ENCODE measurements at places on chromosomes 13 and 19.

GRCh38 chr19:14395262-14395661 is 14.0 kb downstream of the ADGRE5 start:
- DNase-seq: no peak

- DNase-seq: no peak
Measured at GRCh38 chr19:35657904-35658700, 8.2 kb upstream of the UPK1A start.

DNA sequence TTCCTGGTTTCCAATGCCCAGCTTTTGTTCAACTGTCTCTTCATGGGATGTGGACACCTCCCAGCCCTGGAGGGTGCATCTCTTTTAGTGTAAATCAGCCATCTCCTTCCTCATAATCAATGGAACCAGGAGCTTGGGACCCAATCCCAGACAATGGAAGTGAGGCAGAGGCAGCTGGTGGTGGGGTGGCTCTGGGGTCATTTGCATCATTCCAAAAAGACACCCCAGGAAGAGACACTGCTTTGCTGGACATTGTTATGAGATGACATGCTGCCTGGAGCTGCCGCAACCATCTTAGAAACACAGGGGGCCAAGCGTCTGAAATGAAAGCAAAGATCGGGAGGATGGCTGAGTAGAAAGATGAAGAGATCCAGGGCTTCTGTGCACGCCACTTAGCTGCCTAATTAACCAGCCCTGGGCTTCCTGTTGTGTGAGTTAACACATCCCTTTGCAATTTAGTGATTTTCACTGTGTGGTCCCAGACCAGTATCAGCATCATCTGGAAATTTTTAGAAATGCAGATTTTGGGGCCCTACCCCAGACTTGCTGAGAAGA is 36.1 kb downstream of the IRS2 start:
- no peak for DNase-seq

DNA sequence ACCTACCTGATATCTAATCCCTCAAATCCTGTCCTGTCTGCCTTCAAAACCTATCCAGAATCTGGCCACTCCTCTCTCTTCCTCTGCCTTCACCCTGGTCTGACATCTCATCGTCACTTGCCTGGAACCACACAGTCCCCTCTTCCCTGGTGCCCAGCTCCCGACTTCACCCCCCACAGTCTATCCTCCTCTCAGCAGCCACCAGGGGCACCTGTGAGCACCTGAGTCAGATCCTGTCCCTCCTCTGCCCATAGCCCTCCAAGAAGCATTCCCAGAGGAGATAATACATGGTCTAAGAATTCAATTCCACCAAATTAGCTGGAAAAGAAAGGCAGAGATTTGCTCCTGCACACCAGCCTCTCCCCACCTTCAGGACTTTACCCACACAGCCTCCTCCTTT is 48.9 kb downstream of the ZNRF4 start:
- no peak for DNase-seq

DNA sequence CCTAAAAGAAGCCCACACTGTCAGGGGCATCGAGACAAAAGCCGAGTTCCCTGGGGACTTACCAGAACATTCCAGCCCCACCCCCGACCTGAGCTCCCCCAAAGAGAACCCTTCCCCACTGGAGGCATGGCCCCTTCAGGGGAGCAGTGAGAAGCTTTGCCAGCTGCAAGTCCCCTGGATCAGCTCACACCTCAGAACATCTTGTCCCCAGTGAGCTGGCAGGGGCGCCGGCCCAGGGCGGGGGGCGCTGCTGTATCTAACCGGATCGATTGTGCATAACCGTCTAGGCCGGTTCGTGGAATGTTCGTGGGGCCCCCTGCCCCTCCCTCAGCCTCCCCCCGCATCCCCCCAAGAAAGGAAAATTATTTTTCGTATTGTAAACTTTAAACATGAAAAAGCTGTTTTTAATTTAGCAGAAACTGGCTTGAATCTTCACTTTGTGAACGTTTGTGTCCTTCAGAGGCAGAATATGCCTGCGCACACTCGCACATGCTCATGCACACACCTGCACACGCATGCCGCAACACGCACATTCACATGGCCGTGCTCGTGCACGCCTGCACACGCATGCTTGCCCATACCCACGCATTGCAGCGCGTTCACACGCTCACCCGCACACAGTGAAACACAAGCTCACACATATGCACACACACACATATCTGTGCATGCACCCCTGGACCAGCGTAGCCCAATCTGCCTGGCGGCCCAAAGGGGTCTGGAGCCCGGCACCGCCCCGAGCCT is 12.0 kb upstream of the CRTC1 start:
- DNase-seq: no peak

DNA sequence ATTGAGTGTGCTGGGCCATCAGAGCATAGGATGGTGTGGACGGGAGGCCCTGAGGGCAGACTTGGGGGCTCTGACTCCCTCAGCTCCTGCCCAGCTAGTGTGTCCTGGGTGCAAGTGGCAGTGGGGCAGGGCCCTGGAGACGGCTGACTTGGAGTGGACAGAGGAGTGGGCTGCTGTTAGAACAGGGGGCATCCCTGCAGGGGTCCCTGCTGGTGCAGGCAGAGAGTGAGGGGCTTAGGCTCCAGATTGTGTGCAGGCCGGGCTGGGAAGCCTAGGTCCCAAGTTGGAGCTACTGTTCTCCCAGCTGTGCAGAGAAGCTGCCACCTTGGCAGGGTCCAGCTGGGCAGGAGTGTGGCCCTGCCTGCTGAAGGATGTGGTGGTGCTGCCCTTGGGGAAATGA is 8.6 kb downstream of the KCTD15 start:
- DNase-seq: no peak

DNA sequence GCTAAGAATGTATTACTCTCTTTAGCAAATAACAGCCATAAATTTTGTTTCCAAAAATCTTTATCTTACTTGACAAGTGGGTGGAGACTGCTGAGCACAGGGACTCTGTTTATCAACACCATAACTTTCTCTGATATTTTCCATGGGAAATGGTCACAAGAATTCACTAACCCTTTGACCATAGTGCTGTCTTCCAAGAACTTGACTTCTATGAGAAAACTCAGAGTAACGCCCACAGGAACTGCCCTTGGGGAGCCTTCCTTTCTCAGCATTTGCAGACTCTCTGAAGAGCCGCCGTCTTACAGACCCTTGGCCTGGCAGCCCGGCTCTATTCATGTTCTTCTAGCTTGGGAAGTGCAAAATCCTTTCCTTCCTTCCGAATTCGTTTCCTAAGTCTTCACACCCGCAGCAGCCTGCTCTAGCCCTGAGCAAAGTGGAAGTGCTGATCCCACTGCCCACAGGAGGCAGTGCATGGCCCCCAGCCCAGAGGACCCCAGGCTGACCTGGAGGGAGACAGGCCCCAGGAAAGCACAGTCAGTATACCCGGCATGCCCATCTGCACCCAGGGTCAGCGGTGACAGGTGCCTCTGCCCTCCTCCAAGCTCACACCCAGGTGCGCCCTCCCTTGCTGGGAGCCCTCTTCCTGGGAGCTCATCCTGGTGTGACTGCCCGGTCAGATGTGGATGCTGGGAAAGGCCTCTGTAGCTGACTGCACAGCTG is 10.2 kb downstream of the GAS6 start:
- no peak for DNase-seq

- no peak for DNase-seq
Measured at GRCh38 chr13:99027260-99027659, 49.4 kb upstream of the DOCK9 start.

DNA sequence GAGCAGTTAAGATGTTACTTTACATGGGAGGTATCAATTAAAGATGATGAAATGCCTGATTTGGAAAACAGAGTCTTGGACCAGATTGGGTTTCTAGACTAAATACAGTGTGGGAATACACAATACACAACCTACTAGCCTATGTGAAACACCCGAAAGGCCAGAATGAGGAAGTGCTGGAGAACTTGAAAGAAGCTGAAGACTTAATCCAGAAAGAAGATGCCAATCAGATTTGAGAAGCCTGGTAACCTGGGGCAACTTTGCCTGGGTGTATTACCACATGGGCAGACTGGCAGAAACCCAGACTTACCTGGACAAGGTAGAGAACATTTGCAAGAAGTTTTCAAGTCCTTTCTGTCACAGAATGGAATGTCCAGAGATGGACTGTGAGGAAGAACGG is 43.2 kb downstream of the N4BP2L1 start:
- DNase-seq: no peak

DNA sequence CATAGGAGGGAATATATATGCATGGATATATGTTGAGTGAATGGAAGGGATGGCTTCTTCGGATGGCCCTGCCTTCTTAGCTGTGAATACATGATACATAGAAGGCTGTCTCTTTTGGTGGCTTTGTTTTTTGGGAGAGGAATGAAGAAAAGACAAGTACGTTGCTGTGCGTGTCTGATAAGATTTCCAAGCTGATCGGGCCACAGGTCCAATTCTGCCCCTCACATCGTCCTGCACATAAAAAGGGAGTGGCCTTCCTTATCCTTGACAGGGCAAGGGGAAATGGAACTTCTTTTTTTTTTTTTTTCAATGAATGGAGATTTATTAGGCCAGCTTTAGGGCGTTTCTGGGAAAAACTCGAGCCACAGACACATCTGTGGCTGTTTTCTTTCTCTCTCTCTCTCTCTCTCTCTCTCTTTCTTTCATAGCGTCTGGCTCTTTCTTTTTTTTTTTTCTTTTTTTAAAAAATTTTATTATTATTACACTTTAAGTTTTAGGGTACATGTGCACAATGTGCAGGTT is 103.8 kb upstream of the SPATA13 start:
- DNase-seq: no peak

GRCh38 chr13:47332149-47332548 is 435.3 kb upstream of the HTR2A start:
- DNase-seq: peak; percentile 76

DNA sequence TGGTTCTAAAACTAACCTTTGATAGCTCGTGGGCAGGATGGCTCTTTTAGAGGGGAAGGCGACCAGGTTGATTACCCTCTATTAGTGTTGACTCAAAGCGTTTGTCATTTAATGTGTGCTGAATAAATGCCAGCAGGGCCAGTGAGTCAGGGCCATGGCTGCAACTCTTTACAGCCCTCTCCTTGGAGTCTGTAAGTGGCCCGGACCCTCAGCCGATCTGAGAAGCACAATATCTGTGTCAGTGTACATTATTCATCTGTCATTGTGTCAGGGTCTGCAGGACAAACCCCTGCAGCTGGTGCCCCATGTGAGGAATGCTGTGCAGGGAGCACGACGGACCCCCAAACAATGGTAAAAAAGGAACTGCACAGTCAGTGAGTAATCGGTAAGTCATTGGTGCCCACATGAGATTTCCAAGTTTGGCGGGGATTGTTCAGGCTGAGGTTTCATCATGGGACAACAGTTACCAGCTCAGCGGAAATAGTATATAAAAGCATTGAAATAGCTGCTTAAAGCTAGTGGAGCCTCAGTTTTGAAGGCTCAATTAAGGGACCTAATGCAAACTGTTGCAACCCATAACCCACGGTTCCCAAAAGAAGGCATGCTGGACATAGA is 139.1 kb downstream of the ZNF675 start:
- no peak for DNase-seq

GRCh38 chr13:42041684-42042035 is 6.8 kb upstream of the DGKH start:
- DNase-seq: peak; percentile 66

DNA sequence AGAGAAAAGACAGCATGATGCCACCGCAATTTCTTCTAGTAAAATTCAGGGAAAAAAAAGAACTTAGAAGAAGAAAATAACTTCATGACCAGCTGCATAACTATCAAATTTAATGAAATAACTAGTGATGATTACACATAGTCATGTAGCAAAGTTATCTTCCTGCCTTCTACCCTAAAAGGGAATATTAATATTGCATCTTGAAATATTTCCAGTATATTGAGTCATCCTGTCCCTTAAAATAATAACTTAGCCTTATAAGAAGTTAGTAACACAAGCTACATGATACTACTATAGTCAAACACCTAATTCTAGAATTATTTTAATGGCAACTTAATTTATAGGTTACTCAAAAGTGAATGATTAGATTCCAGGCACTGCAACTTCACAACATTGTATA is 289.2 kb downstream of the KLF12 start:
- peak; percentile 36 for DNase-seq

GRCh38 chr13:93230261-93230855 is 3.8 kb downstream of the GPC6 start:
- DNase-seq: peak; percentile 93

DNA sequence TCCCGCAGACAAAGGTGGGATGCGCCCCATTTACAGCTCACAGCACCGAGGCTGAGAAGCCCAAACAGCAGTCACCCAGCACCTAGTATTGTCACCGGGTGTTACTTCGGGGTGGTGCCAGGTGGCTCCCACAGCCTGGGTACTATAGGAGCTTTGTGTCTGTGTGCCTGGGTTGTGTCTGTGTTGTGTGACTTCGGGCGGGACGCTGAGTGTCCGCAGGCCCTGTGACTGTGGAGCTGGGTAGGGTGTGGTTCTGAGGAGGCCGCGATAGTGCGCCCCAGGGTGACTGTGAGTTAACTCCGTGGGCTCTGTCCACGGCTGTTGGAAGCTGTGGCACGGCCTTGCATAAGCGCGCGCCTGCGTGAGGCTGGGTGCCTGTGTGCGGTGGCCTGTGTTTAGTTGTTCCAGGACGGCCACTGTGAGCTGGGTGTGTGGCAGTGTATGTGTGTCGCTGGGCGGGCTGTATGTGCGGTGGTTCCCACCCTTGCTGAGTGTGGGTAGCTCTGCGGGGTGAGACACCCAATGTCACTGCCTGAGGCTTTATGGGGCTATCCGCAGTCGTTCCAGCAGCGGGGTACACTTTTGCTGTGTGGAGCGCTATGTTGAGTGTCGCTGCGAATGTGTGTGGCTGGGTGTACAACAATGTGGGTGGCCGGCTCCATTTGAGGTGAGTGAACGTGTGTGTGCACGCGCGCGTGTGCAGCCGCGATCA is 559 bp upstream of the SSBP4 start:
- peak; percentile 45 for DNase-seq

DNA sequence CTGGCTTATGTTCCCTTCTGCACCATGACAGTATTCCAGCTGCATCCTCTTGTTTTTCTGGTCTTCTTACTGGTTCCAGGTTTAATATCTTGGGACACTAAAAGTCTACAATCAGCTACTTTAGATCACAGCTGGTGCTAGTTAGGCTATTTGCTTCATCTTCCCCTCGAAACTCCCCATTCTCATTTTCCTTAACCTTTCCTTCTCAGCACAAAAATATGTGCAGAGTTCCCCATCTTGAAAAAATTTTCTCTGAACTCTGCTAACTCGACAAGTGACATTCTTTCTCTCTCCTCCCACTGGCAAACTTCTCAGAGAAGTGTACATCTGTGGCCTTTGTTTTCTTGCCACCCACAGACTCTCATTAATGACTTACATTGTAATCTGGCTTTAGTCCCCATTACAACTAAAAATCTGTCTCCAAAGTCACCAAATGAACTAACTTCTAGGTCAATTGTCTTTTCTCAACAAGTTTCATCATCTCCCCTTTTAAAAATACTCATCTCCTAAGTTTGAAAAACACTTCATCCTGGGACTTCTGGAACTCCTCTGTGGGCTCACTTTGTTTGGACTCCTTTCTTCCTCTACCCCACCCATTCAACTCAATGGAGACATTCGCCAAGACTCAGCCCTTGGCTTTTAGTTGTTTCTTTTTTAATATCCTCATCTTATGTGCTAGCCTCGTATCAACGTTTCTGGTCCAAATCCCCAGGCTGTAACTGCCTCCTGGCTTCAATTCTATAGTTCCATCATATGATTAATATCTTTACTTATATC is 7.1 kb upstream of the KL start:
- peak; percentile 20 for DNase-seq

All from fibroblast of gingiva (primary cell).